Head of caudate nucleus (tissue), 42 donors: ENCODE measurements at places on chromosomes 7 and 10.

GRCh38 chr7:149869291-149869650 lies 4.5 kb upstream of the ATP6V0E2 start:
- no peak for DNase-seq

GRCh38 chr10:132655735-132656134 lies 118.1 kb downstream of the INPP5A start:
- no peak for DNase-seq

GRCh38 chr7:2860627-2861133 lies 16.6 kb upstream of the GNA12 start:
- DNase-seq, result no peak

GRCh38 chr7:45084901-45085618 lies 3.7 kb downstream of the NACAD start:
- no peak for DNase-seq

- DNase-seq, result no peak
Observed at GRCh38 chr10:7984896-7985295, 69.6 kb upstream of the GATA3 start.

GRCh38 chr7:104643587-104644217 lies 315.3 kb downstream of the LHFPL3 start:
- no peak for DNase-seq

GRCh38 chr7:113454597-113455169 lies 336.3 kb upstream of the SMIM30 start:
- no peak for DNase-seq

DNA sequence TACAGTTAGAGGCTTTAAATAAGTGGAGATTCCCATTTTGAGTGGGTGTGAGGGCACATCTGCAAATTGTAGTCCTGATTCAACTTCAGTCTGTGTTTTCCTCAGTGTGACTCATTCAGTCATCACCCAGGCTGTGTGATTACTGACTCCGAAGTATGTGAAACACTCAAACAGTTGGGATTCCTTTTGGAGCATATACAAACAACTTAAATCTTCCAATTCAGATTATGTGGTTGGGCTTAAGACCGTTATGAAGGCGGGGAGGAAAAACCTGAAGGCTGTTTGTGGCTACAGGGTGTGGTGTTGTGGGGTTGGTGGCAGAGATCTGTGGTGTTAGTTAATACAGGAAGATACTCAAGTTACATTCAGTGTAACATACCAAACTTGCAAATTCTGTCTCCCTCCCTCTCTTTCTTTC lies 259.7 kb upstream of the FERD3L start:
- DNase-seq, result no peak

DNA sequence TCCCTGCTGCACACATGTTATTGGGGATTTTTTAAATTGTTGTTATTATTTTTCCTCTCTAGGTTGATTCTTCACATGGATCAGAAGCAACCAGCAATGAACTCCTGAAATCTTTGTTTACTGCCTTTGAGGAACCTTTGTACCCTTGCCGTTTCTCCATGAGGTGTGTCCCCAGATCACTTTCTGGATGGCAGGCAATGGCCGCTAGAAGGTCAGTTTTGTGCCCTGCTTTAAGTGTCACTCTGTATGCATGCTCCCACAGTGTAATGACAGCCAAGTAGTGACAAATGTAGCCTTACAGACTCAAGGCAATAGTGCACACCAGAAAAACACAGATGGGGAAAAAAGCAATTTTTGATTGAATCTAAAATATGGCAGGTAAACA lies 47.7 kb upstream of the NRP1 start:
- no peak for DNase-seq

DNA sequence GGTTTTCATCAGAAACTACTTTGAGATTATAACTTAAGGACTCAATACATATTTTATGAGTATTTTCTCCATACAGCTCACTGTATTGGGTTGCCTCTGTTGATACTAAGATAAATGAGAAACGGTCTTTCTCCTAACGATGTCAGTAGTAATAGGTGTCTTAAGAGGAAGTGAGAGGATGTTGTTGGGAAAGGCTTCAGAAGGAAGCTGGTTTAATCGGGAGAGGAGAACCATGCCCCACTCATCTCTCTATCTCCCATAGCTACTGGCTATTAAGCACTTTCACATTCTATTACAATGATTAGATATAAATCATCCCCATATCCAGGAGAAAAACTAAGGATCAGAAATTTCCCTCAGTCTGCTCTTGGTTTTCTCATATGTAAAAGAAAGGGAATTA lies 2.0 kb downstream of the CLEC5A start:
- DNase-seq, result no peak

DNA sequence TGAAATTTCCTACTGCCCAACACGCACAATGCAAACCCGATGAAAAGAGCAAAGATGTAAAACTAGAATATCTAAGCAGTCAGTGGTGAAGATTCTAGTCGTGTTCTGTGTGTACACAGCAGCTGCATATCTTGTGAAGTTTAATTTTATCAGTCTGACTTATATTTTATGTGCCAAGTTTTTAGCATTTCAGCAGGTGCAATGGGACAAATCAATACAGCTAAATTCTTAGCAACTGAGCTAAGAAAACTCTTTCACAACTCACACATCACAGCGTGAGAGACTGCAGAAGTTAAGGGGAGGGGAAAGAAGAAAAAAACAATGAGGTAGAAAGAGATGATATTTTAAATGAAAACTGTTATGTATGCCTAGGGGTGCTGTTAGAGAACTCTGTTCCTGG lies 164.9 kb upstream of the NEBL start:
- no peak for DNase-seq

- DNase-seq, result no peak
Observed at GRCh38 chr7:153543232-153543631, 509.0 kb upstream of the DPP6 start.

GRCh38 chr7:6496842-6497636 lies 49.3 kb upstream of the DAGLB start:
- DNase-seq, result no peak

- no peak for DNase-seq
Observed at GRCh38 chr10:13668126-13668525, 81.4 kb downstream of the PRPF18 start.

GRCh38 chr10:80172896-80173295 lies 32.4 kb downstream of the ANXA11 start:
- no peak for DNase-seq

GRCh38 chr10:117496031-117496430 lies 46.5 kb upstream of the EMX2 start:
- DNase-seq, result no peak

GRCh38 chr7:23299770-23300300 lies 696 bp downstream of the MALSU1 start:
- no peak for DNase-seq

DNA sequence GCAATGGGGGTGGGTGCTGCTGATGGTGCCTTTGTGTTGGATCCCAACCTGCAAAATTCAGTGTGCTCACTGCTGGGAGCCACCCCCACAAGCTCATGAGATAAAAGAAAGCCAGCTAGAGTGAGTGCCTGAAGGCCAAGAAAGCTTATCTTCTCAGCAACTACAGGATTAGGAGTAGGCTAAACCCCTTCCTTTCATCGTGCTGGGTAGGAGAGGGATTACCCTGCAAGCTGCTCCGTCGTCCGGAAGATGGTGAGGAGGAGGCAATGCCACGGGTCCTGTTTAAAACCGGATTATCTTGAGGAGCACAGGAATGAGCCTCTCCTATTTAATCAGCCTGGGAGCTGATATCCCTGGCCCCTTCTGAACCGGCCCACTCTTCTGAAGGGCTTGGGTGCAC lies 258.0 kb downstream of the GALNT17 start:
- no peak for DNase-seq

DNA sequence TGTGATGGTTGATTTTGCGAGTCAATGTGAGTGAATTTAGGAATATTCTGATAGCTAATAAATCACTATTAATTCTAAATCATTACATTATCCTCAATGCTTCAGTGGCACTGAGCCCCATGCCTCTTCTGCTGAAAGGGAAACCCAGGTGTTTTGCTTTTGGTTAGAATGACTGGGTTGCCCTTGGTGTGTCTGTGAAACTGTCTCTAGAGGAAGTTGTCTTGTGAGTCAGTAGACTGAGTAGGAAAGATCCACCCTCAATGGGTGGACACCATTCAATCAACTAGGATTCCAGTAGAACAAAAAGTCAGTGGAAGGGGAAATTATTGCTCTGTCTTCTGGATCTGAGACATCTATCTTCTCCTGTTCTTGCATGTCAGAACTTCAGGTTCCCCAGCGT lies 472.4 kb downstream of the ANKRD7 start:
- DNase-seq, result no peak

DNA sequence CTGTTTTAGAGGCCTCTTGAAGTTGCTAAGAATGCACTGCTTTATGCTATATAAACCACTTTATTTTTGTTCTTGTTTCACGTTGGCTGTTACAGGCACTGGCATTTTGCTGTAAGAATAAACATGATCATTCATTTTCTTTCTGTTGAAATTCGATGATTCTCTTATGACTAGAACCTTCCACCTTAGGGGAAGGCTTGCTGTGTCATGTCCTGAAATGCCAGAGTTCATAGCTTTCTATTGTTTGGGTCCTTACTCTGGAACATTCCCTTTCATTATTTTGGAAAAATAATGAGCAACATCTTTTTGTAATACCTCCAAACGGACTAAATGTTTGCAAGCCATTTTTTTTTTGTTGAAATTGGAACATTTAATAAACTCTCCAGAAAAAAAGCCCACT lies 495.1 kb upstream of the POT1 start:
- DNase-seq, result no peak

- no peak for DNase-seq
Observed at GRCh38 chr7:141600168-141601006, 49.2 kb downstream of the AGK start.

- no peak for DNase-seq
Observed at GRCh38 chr10:77524281-77524711, 113.3 kb downstream of the KCNMA1 start.

DNA sequence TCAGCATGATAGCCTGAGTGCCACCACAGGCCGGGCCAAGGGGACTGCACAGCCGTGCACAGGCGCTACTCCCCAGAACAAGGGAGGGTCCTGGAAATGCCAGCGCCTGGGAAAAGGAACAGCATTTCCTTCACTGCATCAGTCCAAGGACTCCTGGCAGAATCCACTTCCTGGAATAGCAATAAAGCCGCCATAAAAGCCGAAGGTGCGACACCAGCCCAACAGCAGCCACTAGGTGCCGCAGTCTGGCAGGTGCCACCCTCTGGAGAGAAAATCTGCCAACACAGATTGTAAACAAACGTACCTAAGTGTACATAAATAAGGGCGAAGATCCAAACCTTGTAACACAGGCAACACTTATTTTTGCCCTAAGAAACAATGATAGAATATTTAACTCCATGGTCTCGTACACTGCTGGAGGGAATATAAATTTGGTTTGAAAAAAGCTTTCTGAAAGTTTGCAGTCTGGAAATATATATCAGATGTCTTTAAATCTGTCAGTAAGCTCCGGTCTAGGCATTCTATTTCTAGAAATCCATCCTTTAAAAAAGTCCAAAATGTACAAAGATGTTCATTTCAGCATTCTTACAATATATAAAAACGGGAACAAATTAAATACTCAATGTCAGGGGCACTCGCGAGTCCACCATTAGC lies 22.2 kb downstream of the VOPP1 start:
- no peak for DNase-seq

DNA sequence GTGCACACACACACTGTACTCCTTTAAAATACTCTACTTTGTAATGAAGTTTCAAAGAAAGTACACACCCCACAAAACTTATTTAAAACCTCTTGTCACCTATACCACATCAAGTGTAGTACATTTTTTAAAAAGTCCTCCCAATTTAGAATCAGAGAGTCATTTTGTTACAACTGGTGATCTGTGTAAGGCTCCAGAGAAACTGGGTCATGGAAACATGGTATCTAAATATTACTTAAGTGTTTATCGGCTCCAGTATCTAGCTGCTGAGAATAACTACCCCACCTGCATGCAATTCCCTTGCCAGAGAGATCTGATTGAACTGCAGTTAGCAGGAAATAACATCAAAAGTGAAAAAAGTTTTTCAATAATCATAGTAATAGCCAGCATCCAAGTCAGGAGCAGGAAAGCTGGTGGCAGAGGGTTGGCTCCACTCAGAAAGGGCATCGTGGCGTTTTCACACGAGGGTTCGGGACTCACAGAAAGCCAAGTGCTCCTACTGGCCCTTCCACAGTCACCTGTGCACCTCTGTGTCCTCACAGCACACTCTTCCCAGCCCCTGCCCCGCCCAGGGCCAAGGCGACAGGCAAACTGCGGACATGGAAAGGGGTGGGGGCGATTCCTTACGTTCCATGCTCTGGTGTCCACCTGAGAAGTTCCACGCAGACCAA lies 6.5 kb downstream of the RGS10 start:
- no peak for DNase-seq

- DNase-seq, result no peak
Observed at GRCh38 chr7:142477079-142477651, 219.3 kb upstream of the PRSS58 start.

GRCh38 chr7:44324204-44324480 lies 1.3 kb downstream of the CAMK2B start:
- no peak for DNase-seq
